CD4-positive, alpha-beta T cell treated with Interleukin-15 for 1 hour (primary cell): ENCODE measurements at places on chromosomes 1 and 21.

- DNase-seq = no peak
These were observed 51.6 kb downstream of the GDAP2 start for GRCh38 chr1:117877823-117878222.

DNA sequence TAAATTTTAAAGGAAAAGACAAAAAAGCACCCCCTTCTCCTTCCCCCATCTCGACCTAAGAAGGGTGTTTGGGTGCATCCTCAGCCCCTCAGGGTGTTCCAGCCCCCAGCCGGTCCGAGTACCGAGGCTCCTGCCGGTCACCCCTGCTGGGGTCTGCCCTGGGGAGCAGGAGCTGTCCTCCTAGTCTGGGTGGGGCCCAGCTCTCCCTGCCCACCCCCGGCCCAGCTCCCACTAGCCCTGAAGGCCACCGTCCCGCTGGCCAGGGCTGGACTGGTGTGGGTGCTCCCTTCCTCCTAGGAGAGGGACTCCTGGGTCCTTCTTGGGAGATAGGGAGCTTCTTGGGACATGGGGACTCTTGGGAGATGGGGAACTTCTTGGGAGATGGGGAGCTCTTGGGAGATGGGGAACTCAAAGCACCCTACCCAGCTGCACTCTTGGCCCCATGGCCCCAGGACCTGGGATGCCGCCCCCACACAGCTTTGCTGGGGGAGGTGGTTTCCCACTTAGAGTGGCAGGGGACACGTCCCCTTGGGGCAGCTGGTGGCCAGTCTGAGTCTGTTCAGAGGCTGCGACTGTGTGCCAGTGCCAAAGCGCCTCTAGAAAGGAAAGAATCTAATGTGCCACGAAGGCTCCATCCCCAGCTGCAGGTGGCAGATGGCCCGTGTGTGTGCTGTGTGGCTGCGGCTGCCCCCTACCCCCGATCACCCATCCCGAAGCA lies 44.5 kb downstream of the MORN1 start:
- peak; percentile 14 for DNase-seq

GRCh38 chr1:242184955-242185354 lies 186.1 kb upstream of the MAP1LC3C start:
- DNase-seq = no peak

DNA sequence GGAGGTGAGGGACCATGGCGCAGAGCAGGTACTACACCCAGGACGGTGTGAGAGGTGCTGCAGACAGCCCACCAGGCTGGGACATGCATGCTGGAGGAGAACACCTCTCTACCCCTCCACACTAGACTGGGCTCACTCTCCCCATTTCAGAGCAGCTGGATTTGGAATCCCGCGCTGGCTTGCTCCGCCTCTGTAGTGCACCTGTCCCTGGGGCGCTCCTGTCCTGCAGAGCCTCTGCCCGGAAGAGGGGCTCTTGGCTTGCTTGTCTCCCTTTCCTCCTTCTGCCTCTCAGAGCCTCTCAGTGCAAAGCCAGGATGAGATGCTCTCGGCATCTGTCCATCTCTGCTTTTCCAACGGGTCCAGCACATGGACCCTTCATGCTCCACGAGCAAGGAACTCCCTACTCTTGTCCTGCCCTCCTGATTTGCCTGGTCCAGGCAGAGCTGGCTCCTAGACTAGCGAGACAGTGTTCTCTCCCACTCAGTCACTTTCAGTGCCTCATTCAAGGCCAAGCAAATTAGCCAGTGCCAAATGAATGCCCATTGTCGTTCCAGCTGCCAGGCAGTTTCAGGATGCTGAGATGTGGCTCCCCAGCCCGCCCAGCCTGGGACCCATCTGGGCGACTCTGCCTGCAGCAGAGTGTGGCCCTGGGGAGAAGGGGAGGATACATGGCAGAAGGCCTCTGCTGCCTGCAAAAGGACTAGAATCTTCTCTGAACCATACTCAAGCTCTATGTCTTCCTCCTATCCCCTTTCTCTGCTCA lies 33.7 kb downstream of the CDCA8 start:
- no peak for DNase-seq

DNA sequence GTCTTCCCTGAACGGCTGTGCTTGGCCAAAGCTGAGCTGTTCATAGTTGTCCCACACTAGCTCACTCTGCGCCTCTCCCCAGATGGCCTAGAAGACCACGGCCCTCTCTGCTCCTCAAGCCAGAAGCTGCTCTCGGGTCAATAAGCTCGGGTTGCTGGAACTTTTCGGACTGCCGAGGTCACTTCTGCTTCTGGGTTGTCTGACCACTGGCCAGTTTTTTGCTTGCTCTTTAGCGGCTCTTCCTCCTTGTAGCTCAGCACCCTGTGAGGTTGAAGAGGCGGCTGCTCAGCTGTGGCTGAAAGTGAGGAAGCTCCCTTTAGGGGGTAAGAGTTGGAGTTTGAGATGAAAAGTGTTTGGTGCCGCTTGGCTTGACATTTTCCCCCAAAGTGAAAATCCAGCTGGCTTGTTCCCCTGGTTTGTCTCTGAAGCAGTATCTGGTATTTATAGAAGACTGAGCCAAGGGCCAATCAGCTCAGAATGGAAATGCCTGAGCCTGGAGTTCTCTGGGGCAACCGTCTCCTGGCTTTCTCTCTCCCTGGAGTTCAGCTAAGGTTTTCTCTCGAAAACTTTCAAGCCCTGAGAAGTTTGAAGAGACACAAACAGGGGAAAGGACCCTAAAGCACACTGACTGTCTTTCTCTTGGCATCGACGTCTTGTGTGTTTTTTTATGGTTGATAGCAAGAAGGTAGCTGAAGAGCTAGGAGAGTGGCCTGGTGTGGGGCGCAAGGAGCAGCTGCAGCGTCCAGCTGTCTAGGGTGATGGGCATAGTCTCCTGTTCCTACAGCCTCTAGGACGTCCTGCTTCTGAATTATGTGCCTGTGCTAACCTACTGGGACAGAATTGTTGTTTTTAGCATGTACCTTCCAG lies 72.0 kb downstream of the SYT6 start:
- DNase-seq = no peak

DNA sequence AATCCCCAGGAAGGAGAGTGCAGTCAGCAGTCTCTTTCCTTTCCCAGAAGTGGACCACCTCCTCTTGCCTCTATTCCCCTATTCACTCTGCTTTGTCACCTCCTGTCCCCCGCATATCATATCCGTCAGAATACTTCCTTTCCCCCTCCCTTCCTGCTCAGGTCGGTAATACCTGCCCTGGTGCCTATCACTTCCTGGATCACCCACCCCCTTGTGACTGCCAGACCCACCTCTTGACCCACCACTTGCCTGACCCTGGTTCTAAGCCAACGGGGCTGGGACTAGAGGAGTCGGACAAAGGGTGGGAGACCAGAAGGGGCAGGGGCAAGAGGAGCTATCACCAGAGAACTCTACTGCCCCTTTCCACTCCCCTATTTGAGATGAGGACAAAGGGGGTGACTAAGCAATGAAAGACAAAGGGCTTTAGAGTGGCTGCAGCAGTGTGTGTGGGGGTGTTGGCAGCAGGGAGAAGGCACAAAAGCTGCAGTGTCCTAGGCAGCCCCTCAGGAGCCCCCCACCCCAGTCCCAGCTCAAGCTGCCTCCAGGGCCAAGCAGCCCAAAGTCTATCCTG lies 1.7 kb upstream of the ADAMTS4 start:
- DNase-seq = no peak

- DNase-seq = no peak
These were observed 1.5 kb downstream of the SCNN1D start for GRCh38 chr1:1281533-1282321.

- DNase-seq = no peak
These were observed 151.9 kb downstream of the MAGI3 start for GRCh38 chr1:113542221-113542701.

DNA sequence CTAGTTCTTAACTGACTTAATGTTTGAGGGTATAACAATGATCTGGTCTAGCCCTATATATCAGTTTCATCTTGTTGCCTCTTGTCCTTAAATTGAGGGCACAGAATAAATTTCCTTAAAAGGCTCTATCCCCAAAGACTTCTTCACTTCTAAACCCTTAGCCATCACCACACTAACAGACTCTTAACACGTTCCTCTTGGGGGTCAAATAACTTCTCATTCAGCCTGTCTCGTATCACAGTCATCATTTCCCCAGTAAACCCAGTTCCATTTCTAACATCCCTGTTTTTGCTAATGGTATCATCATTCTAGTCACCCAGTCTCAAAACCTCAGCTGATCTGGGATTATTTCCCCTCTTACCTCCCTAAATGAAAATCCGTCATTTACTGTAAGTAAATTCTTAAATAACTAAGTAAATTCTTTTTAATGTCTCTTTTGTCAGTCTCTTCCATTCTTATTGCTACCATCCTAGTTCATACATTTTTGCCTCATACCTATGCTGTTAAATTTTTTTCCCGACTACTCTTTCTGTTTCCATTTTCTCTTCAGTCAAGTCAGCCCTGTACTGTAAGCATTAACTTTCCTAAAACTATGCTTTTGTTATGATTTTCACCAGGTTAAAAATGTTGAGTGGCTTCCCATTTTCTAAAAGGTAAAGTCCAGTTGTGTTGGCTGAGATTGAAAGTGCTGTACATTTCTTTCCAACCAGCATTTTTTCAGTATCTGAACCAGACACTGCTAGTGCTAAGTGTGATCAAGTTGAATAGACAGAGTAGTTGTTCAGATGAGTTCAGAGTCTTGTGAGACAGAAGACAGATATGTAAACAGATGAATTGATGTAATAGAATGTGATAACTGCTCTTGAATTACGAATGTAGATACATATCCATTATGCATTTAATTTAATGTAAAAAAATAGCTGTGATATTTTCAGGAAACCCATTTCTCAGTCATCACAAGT lies 6.9 kb downstream of the CTTNBP2NL start:
- DNase-seq = no peak

GRCh38 chr1:66526991-66527390 lies 7.0 kb upstream of the SGIP1 start:
- no peak for DNase-seq

DNA sequence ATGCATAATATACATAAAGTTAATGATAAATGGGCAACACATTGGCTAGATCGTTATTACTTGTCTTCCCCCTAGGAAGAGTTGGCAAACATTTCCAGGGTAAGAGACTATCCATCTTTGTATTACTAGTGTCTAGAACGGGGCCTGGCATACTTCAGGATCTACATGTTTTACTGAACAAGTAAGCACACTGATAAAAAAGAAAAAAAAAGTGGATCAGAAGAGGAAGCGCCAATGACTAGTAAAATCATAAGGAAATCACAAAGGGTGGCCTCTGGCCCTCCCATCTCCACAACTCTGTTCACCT lies 482 bp downstream of the TM2D1 start:
- DNase-seq = no peak

GRCh38 chr1:78839704-78840277 lies 166.7 kb downstream of the ADGRL4 start:
- no peak for DNase-seq

- no peak for DNase-seq
These were observed 648.8 kb downstream of the PTPRC start for GRCh38 chr1:199287647-199288046.

- no peak for DNase-seq
These were observed 85.5 kb downstream of the ADAMTS1 start for GRCh38 chr21:26759731-26760130.

GRCh38 chr1:231872461-231872910 lies 245.9 kb downstream of the DISC1 start:
- DNase-seq = no peak

DNA sequence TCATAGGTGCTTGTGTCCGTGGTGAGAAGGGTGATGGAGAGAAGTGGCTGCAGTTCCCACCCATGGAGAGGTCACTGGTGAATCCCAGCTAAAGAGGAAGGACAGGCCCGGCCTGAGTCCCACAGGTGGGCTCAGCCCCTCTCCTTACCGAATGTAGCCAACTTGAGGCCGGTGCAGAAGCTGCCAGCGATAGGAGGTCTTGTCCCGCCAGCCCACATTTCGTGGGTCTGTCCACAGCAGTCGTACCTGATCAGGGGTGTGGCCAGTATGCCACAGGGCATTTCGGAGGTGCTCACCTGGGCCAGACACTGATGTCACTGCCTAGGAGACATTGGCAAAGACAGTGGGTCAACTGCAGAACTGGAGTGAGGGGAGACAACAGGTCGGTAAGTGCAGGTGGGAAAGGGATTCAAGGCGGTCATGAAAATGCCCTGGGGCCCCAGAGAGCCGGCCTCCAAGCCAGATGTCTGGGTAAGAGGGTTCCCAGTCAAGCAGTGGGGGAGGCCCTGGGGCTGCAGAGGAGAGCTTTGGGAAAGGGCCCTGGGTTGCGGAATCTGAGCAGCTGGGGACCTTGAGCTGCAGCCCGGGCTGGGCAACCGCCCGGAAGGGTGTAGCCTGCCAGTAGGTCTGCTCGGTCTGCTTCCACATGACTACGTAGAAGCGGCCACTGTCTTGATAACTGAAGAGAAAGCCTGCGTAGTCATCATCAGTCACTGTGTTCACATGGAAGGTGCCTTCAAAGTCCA lies 10.6 kb downstream of the THBS3 start:
- no peak for DNase-seq

DNA sequence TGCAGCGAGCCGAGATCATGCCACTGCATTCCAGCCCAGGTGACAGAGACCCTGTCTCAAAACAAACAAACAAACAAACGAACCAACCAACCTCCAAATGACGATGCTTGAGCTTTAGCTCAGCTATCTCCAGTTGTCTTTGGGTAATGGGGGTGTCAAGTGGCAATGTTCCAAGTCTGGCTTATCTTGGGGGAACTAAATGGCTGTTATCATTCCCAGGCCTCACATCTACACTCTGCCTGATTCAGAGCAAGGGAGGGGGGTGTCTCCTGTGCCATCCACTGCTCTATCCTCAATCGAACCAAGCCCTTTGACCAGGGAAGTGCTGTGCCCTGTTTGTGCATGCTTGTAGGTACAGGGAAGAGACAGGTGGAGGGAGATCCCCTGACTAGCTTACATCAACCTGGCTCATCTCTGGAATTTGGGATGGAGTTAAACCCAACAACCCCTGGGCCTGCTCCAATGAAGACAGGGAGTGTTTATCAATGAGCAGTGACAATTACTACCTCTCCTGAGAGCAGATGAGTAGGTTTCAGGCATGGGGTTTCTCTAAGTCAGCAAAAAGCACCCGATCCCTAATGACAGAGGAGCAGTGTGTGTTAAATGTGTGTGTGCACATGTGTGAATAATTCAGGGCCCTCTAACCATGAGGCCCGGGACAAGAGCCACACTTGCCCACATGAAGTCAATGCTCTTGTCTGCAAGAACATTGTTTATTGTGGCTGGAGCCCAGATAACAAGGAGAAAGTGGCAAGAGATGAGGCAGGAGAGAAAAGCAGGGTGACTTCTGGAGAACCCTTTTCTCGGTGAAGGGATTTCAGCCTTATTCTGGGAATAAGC lies 20.3 kb upstream of the IL6R start:
- DNase-seq = no peak

DNA sequence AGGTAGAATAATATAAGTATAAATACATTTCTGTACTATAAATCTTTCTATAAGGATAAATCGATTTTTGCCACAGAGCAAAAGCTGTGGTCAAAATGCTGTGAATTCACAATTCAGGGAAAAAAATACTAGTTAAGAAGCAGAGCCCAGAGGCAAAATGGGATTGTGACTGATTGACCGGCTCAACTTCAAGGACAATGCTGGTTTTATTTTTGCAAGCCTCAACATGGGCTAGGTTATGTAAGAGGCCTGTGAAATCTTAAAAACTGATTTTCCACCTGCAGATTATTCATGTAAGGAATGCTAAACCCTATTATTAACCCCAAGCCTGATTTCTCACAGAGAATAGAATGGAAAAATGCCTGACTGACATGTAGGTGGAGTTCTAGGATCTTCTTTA lies 155.1 kb downstream of the HHAT start:
- DNase-seq = no peak
